ENCODE measurements at places on chromosomes 11 and 22.

- DNase-seq: no peak
These were observed 12.0 kb upstream of the TBC1D22A start for GRCh38 chr22:46750530-46750800.

DNA sequence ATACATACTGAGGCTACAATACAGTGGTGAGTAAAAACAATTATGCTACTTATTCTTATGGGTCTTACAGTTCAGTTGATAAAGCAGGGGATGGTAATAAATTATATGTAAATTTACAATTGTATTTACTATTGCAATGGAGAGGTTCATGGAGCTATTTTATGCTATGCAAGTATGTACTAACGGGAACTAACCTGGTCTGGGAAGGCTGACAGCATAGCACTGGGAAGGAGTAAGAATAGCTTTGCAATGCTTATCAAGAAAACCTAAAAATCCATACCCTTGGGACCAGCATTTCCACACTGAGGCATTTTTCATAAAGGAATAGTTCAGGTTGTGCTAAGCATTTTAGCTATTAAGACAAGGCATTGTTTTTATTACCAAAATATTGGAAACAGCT, 700.6 kb downstream of the NELL1 start:
- no peak for DNase-seq

DNA sequence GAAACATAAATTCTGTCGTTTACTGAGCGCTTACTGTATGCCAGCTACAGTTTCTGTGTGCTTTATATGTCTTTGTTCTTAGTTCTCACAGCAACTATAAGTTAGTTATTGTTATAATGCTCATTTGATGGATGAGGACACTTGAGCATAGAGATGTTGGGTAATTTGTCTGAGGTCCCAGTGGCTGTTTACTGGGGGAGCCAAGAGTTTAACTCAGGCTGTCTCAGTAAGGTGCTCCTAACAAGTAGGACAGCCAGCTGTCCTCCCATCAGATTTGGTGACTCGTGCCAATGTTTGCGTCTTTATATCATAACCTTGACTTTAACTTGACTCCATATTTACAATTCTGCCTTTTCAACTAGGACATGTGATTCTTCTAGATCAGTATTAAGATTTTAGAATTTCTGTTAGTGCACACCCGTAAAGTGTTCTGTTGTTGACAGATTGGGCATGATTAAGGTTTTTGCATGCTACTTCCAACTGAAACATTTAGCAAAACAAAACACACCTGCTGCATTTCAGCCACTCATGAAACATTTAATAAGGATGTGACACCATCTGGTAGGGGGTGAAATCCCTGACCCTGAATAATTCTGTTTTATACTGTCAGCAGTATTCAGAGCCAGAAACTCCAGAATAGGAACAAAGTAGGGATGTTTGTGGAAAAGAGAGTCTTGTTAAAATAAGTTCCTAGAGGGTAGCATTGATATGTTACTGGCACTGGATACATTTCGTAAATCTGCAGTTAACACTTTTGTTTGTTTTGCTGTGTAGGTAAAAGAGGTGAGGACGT, 1.9 kb downstream of the REXO2 start:
- DNase-seq: no peak

DNA sequence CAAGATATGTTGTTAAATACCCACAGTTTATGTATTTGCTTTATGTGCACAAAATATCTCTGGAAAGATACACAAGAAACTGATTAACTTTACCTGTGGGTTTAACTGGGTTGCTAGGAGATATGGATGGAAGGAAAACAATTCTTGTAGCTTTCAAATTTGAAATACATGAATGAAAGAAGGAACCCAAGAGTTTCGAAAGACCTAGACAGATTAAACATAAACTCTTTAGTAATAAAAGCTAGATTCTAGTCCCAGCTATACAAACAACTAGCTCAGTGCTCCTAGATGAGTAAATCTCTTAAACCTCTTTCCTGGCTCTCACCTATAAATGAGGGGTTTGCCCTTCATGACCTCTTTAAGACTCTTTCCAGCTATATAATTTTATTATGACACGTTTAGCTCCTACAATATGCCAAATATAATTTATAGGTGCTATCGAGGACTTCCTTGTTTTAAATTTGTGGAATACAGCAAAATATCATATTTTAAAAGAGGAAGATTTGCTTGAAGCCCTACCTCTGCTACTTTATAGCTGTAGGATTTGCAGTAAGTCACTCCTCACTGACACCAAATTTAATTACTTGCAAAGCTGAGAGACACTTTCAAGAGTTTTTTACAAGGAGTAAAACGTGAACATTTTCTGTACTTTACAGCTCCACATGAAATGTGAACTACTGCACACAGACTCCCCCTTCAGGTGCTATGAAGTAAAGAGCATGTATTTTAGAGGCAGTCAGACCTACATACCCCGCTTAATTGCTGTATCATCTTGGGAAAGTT, 50.7 kb downstream of the RRAS2 start:
- no peak for DNase-seq

GRCh38 chr11:99614352-99614751, 593.6 kb downstream of the CNTN5 start:
- no peak for DNase-seq

DNA sequence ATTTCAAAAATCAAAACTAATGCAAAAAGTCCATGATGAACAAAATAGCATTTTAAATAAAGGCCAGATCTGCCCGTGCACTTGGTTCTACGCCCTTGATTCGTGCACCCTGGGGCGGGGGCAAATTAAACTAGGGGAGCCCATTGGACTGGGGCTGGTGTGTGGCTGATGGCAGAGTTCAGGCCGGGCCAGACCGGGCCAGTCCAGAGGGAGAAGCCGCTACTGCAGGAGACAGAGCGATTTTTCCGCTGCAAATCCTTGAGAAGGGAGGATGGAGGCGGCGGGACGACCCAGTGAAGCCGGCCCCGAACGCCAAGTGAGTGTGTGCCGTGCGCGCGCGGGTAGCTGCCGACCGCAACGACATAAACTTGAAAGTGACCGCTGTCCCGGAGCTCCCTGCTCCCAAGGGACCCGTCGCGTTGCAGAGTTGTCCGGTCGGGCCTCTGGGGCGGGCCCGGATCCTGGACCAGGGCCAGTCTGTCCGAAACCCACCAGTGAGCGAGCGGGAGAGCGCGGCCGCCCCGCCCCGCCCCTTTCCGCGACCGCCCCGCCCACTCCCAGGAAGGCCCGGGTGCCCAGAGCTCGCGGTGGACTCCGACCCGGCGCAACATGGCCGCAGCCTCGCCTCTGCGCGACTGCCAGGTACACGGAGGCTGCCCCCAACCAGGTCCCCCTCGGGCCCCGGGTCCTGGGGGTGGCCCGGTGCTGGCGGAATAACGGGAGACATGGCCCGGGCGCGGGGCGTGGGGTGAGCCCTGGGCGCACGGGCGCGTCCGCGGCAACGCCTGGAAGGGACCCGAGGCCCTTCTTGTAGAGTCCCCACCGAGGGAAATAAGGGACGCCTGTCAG, at the start of gene TTC38:
TTC38 (plus strand) TSS at position 578 of the 849 bp plus-strand sequence; CDS start at position 610, 32 bp downstream.
- peak; percentile 77 for DNase-seq

DNA sequence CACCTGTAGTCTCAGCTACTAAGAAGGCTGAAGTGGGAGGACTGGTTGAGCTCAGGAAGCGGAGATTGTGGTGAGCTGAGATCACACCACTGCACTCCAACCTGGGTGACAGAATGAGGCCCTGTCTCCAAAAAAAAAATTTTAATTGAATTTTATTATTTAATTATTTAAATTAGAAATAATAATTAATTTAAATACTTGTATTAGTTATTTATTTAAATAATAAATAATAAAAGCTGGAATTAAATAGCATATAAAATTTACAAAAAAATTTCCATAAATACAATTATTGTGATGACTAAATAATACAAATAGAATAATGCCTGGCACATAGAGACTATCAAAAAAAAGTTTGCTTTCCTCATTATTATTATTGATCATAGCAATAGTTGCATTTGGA, 371.5 kb downstream of the KCNA4 start:
- no peak for DNase-seq

GRCh38 chr11:111416231-111416960, 37.3 kb upstream of the POU2AF1 start:
- DNase-seq: no peak

DNA sequence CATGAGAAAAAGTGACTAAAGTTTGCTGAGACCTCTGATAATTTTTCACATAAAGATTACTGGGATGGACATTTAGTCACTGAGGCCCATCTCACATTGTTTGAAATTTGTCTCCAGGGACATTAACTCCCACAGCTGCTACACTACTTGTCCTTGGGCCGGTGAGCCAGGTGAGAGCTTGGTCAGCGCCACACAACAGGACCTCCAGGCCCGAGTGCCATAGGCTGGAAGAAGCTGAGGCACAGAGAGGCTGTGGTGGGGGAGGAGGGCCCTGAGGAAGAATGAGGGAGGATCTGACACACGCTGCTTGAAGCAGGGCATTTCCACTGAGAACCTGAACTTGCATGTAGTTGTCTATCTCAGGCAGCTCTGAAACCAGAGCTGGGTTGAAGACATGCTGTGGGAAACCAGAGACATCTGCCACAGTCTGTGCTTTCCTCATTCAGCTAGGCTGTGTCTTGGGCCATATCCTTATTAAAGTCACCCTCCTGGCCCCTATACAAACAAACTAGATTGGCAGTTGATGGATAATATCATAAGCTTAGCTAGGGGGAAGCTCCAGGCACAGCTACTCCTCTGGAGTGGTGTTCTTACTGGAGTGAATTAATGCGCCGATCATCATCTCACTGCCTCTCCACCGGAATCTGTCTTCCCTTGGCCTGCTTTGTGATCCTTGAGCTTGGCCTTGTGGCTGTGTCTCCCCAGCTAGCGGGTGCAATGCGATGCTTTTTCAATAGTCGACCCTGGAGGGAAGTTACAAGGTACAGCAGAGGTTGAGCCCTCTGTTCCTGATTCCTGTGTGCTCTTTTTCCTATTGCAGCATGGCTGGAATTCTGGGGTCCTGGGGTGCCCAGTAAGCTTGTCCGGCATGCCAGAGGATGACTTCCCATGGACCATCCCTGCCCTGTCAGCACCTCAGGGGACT, 225.3 kb upstream of the B3GAT1 start:
- no peak for DNase-seq

DNA sequence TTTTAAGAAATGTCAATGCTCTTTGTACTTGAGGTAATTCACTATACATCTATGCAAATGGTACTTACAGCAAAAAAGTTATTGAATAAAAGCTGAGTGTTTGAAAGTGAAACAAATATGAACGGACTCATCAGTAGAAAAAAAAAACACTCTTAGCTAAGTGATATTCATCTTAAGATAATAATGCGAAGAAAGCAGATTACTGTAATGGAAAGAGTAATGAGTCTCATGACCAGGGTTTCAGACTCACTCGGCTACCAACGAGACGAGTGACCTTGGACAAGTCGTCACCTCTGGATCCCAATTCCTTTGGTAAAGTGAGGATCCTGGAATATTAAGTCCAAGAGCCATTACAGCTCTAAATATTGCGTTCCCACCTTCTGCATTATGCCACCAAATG, 57.0 kb downstream of the PACSIN2 start:
- DNase-seq: no peak

DNA sequence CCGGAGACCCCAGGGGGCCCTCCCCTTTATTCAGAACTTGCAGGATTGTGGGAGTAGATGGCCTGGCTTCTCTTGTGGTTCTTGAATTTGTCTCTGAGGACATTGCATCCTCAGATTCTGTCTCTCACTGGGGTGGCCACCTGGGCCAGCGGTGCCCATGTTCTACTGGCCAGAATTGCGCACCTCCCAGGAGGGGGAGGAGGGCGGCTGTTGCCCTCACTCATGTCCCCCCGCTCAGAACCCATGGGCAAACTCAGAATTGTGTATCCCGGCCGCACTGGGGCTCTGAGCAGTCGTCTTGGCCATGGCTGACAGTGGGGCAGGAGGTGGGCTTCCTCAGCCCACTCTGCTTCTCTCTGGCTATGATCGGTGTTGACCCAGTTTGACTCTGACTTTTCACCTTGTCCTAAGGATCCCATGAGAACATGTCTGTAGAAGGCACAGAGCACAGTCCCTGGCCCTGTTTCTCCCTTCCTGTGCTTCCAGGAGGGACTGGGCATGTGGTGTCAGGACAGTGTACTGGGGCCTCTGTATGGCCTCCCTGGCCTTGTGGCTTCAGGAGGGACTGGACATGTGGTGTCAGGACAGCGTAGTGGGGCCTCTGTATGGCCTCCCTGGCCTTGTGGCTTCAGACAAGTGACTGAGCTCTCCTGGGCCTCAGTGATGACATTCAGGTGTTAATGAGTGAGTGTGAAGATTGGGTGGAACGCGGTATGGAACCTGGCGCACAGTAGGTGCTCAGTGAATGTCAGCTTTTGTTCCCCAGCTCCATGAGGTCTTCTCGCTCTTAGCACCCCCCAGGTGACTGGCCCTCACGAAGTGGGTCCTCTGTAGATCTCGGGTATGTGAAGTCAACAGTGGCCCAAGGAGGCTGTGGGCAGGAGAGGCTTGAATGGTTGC, 99.3 kb downstream of the TBC1D22A start:
- DNase-seq: no peak

- DNase-seq: no peak
These were observed 151.7 kb downstream of the ADAMTS15 start for GRCh38 chr11:130600139-130600538.

DNA sequence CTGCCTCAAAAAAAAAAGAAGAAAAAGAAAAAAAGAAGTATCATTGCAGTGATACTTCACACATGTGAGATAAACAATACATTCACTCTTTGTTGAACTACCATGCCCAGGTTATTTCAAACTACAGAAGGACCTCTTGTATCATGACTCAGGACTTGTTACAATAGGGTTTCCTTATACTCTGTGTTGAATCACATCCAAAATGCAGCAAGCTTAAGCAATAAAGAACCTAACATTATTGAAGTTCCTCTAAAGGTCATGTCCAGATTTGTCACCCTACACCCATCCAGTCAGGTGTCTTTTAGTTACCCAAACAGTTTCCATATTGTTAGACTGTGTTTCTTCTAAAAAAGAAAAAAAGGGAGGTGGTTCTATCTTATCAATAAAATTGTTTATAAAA, 26.9 kb upstream of the ALKBH3 start:
- peak; percentile 52 for DNase-seq

DNA sequence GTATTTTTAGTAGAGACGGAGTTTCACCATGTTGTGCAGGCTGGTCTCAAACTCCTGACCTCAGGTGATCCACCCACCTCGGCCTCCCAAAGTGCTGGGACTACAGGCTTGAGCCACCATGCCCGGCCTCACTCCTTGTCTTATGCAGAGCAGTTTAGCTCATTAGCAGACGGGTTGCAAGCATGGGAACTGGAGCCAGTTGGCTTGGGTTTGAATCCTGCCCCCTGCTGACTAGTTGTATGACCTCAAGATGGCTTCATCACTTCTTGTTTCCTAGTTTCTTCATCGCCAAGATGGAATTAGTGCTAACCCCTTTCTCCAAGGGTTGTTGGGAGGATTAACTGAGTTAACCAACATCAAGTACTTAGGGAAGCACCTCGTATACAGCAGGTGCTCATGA, 23.4 kb upstream of the RASD2 start:
- DNase-seq: no peak

DNA sequence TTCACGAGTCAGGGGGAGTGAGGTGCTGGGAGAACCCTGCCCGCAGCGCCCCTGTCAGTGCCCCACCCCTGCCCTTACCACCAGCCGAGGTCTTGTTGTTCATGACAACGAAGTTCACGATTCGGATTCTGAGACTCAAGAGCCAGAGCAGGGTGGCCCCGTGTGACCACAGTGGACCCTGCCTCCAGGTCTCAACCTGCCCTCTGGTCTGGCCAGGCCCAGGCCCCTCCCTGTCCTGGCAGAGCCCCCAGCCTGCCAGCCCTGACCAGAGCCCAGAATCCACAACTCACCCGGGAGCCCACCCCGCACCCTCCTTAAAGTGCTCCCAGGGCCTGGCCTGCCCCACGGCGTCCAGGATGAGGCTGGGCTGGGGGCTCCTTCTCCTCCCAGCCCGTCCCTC, 9.9 kb downstream of the ANO9 start:
- no peak for DNase-seq

GRCh38 chr11:92480499-92480898, 255.9 kb downstream of the FAT3 start:
- no peak for DNase-seq
